ENCODE measurements at places on chromosomes 11 and 22.

GRCh38 chr11:79794484-79795393, 353.9 kb upstream of the TENM4 start:
- DNase-seq, result no peak

DNA sequence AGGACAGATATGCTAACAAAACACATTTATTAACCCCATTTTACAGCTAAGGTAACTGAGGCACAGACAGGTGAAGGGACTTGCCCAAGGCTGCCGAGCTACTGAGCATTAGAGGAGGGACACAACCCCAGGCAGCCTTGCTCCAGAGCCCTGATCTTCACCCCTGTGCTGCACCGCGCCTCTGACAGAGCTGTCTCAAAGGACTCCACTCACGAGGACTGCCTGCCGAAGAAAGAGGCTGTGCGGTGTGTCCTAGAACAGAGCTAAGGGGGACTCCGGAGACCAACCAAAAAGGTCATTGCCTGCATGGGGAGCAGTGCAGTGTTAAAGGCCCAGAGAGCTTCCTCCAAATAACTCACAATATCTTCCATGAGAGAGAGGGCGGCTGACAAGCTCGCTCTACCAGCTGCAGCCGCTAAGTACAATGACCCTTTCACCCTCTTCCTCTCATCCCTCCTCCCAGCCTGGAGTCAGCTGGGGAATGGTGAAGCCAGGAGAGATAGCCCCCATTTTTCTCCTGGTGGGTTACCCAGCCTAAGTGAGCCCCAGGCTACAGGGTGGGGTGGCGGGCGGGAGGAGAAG, 119.2 kb downstream of the DSCAML1 start:
- DNase-seq, result no peak

- peak; percentile 89 for DNase-seq
Observed at GRCh38 chr22:27224485-27225374, 567.3 kb downstream of the MIAT start.

GRCh38 chr11:108786281-108786990, 121.6 kb downstream of the DDX10 start:
- no peak for DNase-seq

DNA sequence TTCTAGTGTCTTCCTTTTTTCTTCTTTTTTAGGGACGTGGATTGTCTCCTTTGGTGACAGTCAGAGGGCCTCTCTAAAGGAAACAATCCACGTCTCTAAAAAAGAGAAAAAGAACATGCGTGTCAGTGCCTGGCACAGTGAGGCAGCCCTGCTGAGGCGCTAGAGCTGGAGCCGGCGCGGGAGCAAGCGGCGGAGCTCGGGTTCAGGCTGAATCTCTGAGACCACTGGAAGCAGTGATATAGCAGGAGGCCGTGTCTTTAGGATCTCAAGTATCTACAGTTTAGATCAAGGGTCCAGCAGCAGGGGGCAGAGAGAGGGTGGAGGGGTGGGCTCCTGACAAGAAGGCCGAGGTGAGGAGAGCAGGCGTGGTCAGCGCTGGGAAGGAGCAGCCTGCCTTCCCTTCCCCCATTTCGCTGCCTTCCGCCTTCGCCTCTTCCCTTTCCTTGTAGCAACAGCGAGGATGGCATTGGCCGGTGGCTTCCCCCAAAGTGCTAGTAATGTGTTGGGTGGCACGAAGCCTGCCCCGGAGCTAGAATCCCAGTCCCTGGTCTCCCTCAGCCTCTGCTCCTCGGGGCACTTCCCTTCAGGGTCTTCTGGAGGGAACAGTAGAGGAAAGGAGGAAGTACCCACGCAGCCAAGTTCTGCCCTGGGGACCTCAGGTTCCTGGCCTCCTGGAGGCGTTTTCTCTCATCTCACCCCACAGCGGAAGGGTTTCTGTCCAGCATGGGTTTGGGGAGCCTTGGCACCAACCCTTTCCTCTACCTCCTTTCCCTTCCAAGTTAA, 28.2 kb upstream of the RAB1B start:
- DNase-seq, result no peak

DNA sequence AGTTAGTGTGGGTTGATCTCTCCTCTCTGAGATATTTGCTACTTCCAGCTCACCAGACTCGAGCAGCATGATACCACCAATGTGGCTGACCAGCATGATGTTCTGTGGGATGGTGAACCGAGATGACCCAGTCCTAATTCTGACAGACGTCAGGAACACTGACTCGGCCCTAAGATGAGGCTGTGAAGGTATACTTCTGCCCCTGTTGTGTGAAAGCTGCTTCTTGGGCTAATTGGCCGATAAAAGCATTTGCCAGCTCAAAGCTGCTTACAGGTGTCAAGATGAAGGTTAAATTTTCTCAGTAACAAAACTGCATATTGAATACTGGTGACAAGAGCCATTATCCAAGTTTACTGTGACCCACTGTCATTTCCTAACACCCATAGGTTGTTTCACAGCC, 151.4 kb downstream of the BRD1 start:
- DNase-seq, result no peak

GRCh38 chr11:64679846-64680245, 43.2 kb downstream of the NRXN2 start:
- no peak for DNase-seq

GRCh38 chr11:123328281-123328867, 101.7 kb upstream of the GRAMD1B start:
- no peak for DNase-seq

- no peak for DNase-seq
Observed at GRCh38 chr22:31342389-31343140, 3.6 kb downstream of the PATZ1 start.

GRCh38 chr11:94131718-94132115, 3.1 kb downstream of the PANX1 start:
- DNase-seq, result no peak

GRCh38 chr11:127693686-127694085, 693.1 kb upstream of the KIRREL3 start:
- DNase-seq, result no peak

All from astrocyte of the spinal cord (primary cell).